ENCODE measurements at places on chromosomes 1 and 21. TPM values are rescaled to one million over a fixed set of nuclear protein-coding genes. Genes with fewer than 3 reads are reported as not detected.

NCMAP gene
- total RNA-seq, result not detected

NUDT17 gene
- total RNA-seq, result 5.3 TPM

TCHH gene
- 0.14 TPM for total RNA-seq

DNAJC28 gene
- total RNA-seq, result 0.86 TPM

MINDY1 gene
- total RNA-seq, result 5.9 TPM

CYB561D1 gene
- 6.7 TPM for total RNA-seq

All from placental pericyte (primary cell).